Naive thymus-derived CD8-positive, alpha-beta T cell (primary cell): ENCODE measurements at places on chromosomes 6 and 20. TPM values are rescaled to one million over a fixed set of nuclear protein-coding genes. Genes with fewer than 3 reads are reported as not detected.

CDC5L gene
- 21.8 TPM for total RNA-seq

RUNX2 gene
- 36.7 TPM for total RNA-seq

FAM184A gene
- total RNA-seq: 3.4 TPM

OPRL1 gene
- 1.1 TPM for total RNA-seq

DOK5 gene
- not detected for total RNA-seq

LY6G6F gene
- total RNA-seq: not detected

OLIG3 gene
- total RNA-seq: not detected

PDE7B gene
- 0.49 TPM for total RNA-seq

TMEM181 gene
- total RNA-seq: 16.6 TPM

C6orf15 gene
- total RNA-seq: not detected

PREX1 gene
- total RNA-seq: 141 TPM

PLAGL2 gene
- 12.9 TPM for total RNA-seq

FAM83B gene
- not detected for total RNA-seq

RSPH4A gene
- 1.3 TPM for total RNA-seq

DNA sequence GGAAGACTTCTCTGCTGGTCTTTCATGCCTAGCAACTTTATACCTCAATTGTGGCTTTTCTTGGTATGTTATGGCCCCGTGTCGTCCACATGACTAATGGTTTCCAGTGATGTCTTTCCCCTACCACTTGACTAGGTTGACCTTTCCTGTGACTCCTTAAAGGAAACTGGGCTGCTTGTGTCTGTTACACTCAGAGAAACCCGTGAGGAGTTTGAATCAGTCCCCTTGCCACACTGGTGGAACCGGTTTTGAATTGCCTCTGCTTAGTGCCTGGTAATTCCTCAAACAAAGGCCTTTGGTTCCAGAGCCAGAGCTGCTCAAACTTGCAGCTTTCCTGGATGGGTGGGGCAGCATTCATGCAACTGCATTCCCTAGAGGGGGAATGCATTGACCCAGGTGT lies 21.9 kb downstream of the ECT2L start:
- no peak for DNase-seq
- H3K4me3 ChIP-seq: no peak overlapping the region
- no peaks in the 10 kb centered on the region for H3K36me3 ChIP-seq
- no peak overlapping the region for H3K27ac ChIP-seq
- no peaks in the 10 kb centered on the region for H3K4me1 ChIP-seq
- H3K27me3 ChIP-seq: no peaks in the 10 kb centered on the region

- DNase-seq: no peak
- peaks cover 50% of the 10 kb centered on the region for H3K4me1 ChIP-seq
- no peaks in the 10 kb centered on the region for H3K27me3 ChIP-seq
- H3K27ac ChIP-seq: no peak overlapping the region
- H3K4me3 ChIP-seq: no peak overlapping the region
These were observed 113.2 kb downstream of the PRDM1 start for GRCh38 chr6:106199331-106199730.

GRCh38 chr6:31485055-31485454 lies 12.9 kb upstream of the MICB start:
- no peak overlapping the region for H3K27ac ChIP-seq
- no peaks in the 10 kb centered on the region for H3K27me3 ChIP-seq
- no peaks in the 10 kb centered on the region for H3K36me3 ChIP-seq
- no peak for DNase-seq

- H3K27me3 ChIP-seq: no peaks in the 10 kb centered on the region
- no peak overlapping the region for H3K27ac ChIP-seq
- DNase-seq: no peak
- no peaks in the 10 kb centered on the region for H3K36me3 ChIP-seq
- peaks cover 9% of the 10 kb centered on the region for H3K4me1 ChIP-seq
These were observed 12.6 kb downstream of the MAP3K5 start for GRCh38 chr6:136779682-136780081.

DNA sequence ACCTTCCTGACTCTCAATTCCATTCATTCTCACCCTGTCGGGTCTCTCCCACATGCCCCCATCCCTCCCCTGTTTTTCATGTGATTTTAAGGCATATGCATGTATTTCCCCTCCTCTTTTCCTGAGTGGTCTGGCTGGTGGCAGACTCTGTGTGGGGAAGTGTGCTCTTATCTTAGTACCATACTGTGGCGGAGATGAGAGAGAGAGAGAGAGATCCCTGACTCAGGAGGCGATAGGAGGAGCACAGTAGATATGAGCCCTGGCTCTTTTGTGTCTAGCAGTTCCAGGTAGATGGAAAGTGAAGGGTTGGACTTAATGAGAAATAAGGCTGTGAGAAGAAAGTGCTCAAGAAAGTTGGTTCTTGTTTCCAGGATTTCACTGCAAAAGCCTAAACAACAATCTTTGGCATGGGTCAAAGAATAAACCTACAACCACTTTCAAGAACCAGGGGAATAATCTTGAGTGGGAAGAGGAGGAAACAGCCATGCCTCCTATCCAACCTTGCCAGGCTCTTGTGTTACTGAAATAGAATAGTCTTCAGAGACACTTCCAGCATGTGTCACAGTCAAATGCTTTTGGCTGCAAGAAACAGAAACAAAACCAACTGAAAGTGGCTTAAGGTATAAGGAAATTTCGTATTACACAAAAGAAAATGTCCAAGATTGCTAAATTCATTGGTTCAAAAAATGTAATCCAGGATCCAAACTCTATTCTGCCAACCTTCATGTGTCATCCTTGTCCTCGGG lies 123.8 kb upstream of the MYLIP start:
- peaks cover 7% of the 10 kb centered on the region for H3K36me3 ChIP-seq
- H3K27ac ChIP-seq: no peak overlapping the region
- peaks cover 14% of the 10 kb centered on the region for H3K27me3 ChIP-seq
- no peak for DNase-seq
- no peak overlapping the region for H3K4me3 ChIP-seq

- H3K27ac ChIP-seq: no peak overlapping the region
These were observed 1.8 kb downstream of the ECHDC1 start for GRCh38 chr6:127341471-127342202.

- peak overlapping the region; percentile 99 for H3K27ac ChIP-seq
- no peaks in the 10 kb centered on the region for H3K36me3 ChIP-seq
- H3K27me3 ChIP-seq: no peaks in the 10 kb centered on the region
- peaks cover 58% of the 10 kb centered on the region for H3K4me1 ChIP-seq
These were observed 716 bp downstream of the SHPRH start for GRCh38 chr6:145963216-145964068.

GRCh38 chr20:53654932-53655624 lies 61.4 kb upstream of the ZNF217 start:
- H3K4me1 ChIP-seq: peaks cover 53% of the 10 kb centered on the region
- no peaks in the 10 kb centered on the region for H3K36me3 ChIP-seq
- no peaks in the 10 kb centered on the region for H3K27me3 ChIP-seq
- no peak for DNase-seq

DNA sequence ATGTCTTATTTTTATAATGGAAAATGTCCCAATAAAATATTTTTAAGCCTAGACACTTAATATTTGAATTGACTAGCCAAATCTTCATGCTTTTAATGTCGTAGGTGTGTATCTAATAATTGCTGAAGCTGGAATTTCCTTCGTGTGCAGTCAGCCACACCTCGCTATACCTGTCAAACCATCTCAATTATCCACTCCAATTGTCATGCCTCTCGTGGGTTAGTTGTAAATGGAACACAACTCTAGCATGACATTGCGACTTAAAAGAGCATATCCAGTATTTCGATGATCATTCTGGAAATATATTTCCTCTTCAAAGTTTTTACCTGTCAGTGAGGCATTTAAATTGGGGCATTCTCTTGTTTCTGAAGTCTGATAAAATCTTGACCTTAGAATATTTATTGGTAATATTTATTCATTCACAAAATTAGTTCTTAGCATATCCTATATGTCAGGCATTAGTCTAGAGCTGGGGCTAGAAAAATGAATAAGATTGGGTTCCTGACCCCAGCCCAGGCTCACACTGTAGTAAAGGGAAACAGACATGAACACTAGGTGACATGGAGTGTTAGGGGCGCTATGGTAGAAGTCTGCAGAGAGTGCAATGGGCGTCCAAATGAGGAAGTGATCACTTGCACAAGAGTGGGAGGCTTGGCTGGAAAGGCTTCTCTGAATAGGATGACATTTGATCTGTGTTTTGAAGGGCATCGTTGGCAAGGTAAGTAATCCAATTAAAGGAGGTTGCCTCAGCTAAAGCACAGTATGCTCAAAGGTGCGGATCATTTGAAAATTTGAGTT lies 11.0 kb upstream of the CFAP206 start:
- H3K4me1 ChIP-seq: peaks cover 5% of the 10 kb centered on the region
- no peak for DNase-seq
- H3K36me3 ChIP-seq: no peaks in the 10 kb centered on the region
- H3K4me3 ChIP-seq: no peak overlapping the region
- no peaks in the 10 kb centered on the region for H3K27me3 ChIP-seq
- H3K27ac ChIP-seq: no peak overlapping the region

DNA sequence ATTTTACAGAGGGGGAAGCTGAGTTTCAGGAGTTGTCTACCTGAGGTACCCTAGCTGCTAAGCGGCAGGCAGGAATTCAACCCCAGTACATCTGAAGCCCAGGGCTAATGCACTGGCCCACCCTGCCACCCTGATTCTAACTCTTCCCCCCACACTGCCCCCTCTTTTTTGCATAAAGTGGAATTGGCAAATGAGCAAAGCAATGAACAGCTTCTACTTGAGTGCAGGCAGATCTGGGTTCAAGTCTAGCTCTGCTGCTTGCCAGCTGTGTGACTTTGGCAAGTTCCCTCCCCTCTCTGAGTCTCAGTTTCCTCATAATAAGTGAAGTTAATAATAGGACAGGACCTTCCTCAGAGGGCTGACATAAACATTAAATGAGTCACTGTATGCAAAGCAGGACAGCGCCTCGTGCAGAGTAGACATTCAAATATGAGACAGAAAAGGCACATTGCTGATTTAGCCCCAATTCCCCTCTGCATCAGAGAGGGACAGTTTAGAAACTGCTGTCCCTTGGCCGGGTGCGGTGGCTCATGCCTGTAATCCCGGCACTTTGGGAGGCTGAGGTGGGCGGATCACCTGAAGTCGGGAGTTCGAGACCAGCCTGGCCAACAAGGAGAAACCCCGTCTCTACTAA lies 4.7 kb downstream of the ADA start:
- no peaks in the 10 kb centered on the region for H3K36me3 ChIP-seq
- DNase-seq: no peak
- H3K4me1 ChIP-seq: peaks cover 92% of the 10 kb centered on the region

- DNase-seq: peak; percentile 45
- H3K27me3 ChIP-seq: no peaks in the 10 kb centered on the region
- peaks cover 51% of the 10 kb centered on the region for H3K4me1 ChIP-seq
- H3K36me3 ChIP-seq: peaks cover 47% of the 10 kb centered on the region
These were observed 108.2 kb downstream of the THEMIS start for GRCh38 chr6:127792616-127793015.

DNA sequence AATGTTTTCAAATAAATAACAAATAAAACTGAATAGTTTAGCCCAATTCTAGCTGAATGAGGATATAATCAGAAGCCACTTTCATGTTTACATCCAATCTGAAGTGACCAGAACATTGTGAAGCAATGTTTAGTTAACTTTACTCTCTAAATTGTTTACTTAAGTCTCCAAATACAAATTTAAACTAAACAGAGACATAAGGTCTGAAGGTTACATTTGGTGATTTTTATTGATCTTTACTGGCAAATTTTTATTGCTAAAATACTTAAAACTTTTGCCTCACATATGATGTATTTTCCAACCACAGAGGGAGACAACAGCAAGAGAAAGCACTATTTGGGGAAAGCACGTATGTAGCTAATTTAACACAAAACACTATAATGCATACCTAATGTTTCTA lies 106.8 kb upstream of the THEMIS start:
- no peak overlapping the region for H3K4me3 ChIP-seq
- no peak for DNase-seq
- peaks cover 9% of the 10 kb centered on the region for H3K36me3 ChIP-seq
- no peaks in the 10 kb centered on the region for H3K27me3 ChIP-seq
- H3K4me1 ChIP-seq: peaks cover 24% of the 10 kb centered on the region
- no peak overlapping the region for H3K27ac ChIP-seq

DNA sequence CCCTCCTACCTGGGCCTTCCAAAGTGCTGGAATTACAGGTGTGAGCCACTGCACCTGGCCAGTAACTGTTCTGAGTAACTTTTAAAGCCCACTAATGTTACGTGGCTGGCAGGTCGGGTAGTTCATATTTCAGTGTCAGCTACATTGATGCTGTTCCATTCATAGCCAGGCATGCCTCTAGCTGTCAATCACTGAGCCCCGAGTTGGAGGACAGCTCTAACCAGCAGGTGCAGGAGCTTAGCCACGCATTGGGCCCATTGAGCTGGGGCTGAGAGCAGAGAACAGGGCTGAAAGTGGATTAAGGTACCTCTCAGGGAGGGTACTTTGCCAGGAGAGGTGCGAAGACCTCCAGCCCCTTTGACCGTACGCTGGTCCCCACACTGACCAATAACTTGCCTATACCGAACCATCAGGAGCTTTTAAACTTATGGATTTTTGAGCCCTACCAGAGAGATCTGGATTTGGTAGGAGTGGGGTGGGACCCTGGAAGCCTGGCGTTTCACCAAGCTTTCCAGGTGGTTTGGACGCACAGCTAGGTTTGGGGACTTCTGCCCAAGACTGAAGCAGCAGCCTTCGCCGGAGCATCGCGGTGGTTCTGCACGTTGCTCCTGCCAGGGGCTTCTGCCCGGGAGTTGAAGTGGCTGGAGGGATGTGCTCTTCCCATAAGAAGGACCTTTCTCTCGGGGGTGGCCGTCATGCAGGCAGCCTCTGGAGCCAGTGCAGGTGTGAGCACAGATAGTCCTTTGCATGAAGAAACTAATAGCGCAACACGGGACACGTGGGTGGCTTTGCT lies 82.6 kb downstream of the SERAC1 start:
- no peak overlapping the region for H3K27ac ChIP-seq
- H3K36me3 ChIP-seq: no peaks in the 10 kb centered on the region
- no peaks in the 10 kb centered on the region for H3K27me3 ChIP-seq
- no peak for DNase-seq
- H3K4me1 ChIP-seq: peaks cover 3% of the 10 kb centered on the region

- H3K4me3 ChIP-seq: no peak overlapping the region
- DNase-seq: no peak
- H3K27ac ChIP-seq: no peak overlapping the region
- H3K4me1 ChIP-seq: no peaks in the 10 kb centered on the region
- no peaks in the 10 kb centered on the region for H3K36me3 ChIP-seq
These were observed 34.3 kb upstream of the COL9A1 start for GRCh38 chr6:70336996-70337742.

GRCh38 chr20:53660947-53661381 lies 67.3 kb upstream of the ZNF217 start:
- no peaks in the 10 kb centered on the region for H3K36me3 ChIP-seq
- H3K27ac ChIP-seq: peak overlapping the region; percentile 92
- DNase-seq: no peak

GRCh38 chr20:53839423-53840176 lies 230.8 kb downstream of the BCAS1 start:
- DNase-seq: peak; percentile 72
- peak overlapping the region; percentile 77 for H3K4me3 ChIP-seq
- peaks cover 84% of the 10 kb centered on the region for H3K4me1 ChIP-seq
- peak overlapping the region; percentile 97 for H3K27ac ChIP-seq
